ENCODE measurements at places on chromosomes 3 and 15.
A peak's percentile ranks its signal among the peaks of the same experiment; 100 is the strongest.

GRCh38 chr15:42493679-42494078, 1.8 kb upstream of the SNAP23 start:
- DNase-seq = no peak

- DNase-seq = no peak
Measured at GRCh38 chr3:36444909-36445308, 64.6 kb downstream of the STAC start.

DNA sequence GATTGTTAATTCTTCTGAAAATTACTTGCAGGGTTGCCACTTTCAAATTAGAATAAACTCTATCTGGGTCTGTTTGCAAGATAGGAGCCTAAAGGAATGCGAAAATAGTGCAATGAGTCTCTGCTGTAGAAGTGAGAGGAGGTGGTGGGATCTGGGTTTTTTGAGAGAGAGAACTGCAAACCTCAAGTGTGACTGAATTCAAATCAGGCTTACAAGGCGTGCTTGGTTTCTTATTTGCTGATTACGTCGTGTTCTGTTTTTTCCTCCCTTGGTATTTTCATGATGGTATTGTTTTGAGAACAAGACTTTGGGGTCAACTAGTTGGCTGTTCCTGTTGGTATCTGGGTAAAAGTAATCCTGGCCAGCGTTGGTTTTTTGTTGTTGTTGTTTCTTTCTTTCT, 490.9 kb upstream of the CFAP20DC start:
- DNase-seq = no peak

- DNase-seq = peak; percentile 65
Measured at GRCh38 chr3:155323063-155323666, 29.7 kb upstream of the STRIT1 start.

- no peak for DNase-seq
Measured at GRCh38 chr3:62135741-62136140, 237.6 kb downstream of the FEZF2 start.

DNA sequence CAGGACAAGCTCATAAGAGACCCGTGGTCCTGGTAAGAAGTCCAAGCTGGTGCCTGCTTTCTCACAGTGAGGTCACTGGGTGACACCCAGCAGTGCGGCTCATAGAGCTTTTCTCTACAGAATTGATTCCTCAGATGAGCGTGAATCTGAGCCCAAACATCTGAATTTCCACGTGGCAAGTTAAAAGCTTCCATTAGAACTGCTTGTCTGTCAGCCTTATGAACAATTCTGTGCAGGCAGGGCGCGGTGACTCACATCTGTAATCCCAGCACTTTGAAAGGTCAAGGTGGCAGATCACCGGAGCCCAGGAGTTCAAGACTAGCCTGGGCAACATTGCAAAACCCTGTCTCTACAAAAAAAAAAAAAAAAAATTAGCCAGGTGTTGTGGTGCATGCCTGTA, 113.1 kb upstream of the ABHD17C start:
- DNase-seq = no peak

- no peak for DNase-seq
Measured at GRCh38 chr3:197737749-197738462, 1.2 kb upstream of the RUBCN start.

GRCh38 chr3:189975391-189975990, 145.2 kb downstream of the P3H2 start:
- no peak for DNase-seq

- no peak for DNase-seq
Measured at GRCh38 chr3:65605876-65606432, 432.8 kb downstream of the MAGI1 start.

DNA sequence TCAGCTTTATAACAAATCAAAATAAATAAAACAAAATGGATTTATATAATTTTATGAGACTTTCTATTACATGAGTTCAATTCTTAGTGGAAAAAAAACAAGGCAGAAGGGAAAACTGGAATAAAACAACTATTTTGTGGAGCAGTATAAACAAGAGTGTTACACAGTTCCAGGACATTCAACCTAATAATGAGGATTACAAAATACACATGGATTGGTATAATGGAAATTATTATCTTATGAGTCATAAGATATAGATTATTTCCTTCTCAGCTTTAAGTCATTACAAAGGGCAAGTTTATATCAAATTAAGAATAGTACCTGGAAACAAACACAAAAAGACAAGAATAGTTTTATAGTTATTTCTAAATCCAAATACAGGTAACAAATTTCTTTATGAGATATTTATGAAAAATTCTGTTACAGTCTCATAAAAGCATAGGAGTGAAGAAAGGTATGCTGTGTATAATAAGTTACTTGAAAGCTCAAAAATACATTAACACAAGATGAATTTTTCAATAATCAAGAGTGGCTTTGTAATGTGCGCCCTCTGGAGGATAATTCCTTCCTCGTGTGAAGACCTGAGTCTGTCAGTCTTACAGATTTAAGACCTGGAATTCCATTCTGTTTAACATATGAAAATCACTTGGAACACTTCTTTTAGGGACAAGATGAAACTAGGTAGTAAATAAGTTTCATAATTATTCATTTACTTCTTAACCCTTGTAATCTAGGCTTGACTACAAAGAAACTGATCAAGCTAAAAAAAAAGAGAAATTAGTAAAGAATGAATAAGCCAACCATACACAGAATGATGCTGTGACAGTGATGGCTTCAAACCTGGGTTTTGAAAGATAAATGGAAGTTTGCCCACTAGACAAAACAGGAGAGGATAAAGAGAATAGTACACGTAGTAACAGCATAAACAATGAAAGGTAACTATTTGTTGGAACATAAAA, 9.5 kb downstream of the COPS2 start:
- peak; percentile 11 for DNase-seq

DNA sequence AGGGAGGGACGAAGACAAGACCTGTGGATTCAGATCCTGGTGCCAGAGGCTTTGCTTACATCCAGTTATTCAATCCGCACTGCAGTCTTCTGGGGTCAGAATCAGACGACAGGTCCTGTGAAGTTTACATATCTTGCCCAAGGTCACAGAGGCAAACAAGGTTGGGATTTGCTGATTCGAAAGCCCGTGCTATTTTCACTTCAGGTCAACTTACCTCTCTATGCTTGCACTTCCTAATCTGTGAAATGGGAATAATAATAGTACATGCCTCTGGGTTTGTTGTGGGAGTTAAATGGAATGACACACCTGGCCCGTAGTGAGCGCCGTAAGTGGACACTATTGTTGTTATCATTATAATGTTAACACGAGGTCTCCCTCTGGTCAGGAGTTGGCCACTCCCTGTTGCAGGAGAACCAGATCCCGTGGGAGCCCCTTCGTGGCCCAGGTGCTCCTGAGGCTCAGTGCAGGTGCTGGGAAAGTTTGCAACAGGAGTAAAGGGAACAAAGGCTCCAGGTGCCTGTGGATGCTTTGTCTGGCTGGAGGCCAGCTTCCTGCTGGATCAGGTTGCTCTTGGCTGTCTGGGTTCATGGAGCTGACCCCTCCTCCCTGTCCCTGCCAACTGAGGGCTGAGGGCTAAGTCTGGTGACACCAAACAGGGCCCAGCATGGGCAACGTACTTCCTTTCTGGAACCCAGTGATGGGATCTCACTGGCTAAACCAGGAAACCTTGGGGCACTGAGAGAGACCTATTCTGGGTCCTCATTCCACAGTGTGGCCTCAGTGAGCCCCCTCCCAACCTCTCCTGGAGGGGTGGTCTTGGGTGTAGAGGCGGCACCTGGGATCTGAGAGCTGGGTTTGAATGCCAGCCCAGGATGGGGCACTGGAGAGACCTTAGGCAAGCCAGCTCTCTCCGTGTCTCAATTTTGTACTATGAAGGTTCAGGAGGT, 40.1 kb upstream of the SEMA4B start:
- no peak for DNase-seq

DNA sequence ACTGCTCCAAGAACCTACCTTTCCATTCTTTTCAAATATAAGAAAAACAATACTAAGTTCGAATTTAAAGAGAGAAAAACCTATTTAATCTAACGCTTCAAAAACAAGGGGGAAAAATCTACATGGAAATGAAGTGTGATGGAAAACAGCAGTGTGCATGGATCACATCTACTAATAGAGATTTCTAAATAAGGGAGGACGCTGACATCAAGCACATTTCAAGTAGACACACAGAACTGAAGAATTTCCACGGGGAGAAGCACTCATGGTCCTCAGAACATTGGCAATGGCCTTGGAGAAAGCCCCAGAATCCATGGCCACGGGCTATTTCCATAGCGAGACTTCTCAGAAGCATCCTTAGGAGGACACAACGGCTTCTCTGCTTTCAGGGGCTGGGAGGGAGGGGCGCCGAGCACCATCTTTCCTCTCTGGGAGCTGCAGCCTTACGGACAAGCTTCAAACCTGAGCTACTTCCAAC, 1.0 kb downstream of the TASOR start:
- DNase-seq = no peak

- no peak for DNase-seq
Measured at GRCh38 chr15:76517910-76518309, 181.3 kb downstream of the ISL2 start.

GRCh38 chr15:52016316-52016715, 2.7 kb upstream of the MAPK6 start:
- DNase-seq = no peak

DNA sequence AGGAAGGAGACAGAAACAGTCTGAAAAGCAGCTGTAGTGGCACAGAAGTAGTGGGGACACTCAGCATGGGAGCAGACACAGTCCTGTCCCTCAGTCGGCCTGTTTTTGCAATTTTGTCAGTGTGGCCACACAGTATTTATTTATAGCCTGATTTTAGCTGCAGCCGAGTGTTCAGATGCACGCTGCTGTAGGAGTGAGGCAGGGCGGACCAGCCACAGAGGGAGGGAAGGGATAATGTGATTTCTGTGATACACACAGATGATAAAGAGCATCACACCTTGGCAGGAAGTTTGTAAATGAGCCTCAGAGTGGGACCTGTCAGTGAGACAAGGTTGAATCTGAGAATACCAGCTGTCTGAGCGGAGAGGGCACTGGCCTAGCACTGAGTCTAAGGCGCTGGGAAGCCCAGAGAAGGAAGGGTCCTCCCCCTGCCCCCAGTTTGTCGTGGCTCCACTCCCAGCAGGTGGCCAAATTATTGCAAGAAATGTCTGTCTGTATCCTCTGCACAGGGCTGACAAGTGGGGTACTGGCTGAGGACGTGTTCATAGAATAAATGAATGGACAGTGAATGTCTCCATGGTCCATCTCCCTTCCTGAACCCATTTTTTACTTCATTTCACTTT, 3.8 kb downstream of the PSTPIP1 start:
- DNase-seq = no peak

- DNase-seq = no peak
Measured at GRCh38 chr15:59688423-59688781, 718 bp downstream of the BNIP2 start.

DNA sequence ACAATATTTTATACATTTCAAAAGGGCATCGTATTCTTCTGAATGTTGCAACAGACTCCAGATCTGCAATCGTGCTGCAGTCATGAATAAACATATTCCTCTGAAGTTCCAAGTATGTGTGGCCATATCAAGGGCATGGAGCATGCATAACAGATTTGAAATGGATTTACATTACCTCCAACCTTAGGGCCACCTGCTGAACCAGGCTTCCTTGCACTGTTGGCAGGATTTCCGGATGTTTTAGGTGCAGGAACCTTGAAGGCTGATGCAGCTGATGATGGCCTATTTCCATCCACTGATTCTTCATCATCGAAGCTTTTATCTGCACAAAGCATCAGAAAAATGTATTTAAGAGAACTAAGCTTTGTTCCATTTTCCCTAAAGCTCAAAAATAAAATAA, 73.5 kb downstream of the CLASP2 start:
- DNase-seq = no peak

- no peak for DNase-seq
Measured at GRCh38 chr15:50907601-50908208, 778 bp upstream of the AP4E1 start.

DNA sequence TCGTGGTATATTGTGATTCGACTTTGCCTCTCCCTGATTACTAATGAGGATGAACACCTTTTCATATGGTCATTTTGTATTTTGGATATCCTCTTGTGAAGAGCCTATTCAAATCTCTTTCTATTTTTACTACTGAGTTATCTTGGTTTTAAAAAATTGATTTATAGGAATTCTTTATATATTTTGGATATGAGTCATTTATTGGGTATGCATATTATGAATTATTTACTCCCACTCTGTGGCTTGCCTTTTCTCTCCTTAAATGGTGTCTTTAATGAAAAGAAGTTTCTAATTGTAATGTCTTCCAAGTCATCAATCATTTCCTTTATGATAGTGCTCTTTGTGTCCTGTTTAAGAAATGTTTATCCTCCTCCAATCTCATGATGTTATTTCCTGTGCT, 191.5 kb upstream of the DPH6 start:
- DNase-seq = no peak

DNA sequence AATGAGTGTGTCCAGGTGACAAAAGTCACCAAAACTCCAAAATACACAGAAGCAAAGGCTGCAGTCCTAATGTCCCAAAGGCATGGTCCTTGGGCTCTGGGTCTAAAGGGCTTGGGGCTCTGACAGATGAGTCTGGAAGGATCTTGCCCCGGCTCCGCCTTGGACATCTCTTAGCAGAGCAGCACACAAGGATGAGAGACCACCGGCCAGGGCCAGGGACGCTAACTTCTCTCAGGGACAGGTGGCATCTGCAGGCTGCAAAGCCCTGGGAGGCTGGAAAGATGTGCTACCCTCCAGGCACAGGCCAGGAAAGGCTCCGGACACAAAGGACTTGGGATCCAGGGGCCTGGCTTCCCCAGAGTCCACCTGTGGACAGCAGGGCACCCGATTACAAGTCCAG, 14.1 kb upstream of the SHISA5 start:
- DNase-seq = no peak

GRCh38 chr3:61637088-61638051, 76.0 kb downstream of the PTPRG start:
- no peak for DNase-seq

- DNase-seq = peak; percentile 69
Measured at GRCh38 chr15:62569460-62570404, 404.6 kb upstream of the C2CD4B start.

GRCh38 chr3:156161172-156161571, 40.8 kb downstream of the KCNAB1 start:
- DNase-seq = peak; percentile 29

- DNase-seq = no peak
Measured at GRCh38 chr15:61099020-61099810, 129.9 kb downstream of the RORA start.

DNA sequence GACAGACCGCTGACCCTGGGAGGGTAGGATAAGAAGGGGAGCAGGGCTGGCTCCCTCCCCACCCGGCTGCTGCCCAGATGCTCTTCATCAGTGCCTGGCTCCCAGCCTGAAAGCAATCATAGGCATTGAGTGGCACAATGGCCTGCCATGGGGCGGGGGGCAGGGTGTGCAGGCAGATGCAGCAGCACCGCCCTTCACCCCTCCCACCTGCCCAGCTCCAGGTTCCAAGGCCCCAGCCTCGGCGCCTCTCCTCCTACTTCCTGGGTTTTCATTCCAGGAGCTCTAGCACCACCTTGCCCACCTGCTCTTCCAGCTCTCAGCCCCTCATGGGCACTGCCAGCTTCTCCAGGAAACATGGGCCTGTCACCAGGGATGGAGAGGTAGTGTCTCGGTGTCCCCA, 101.7 kb downstream of the MEGF11 start:
- DNase-seq = peak; percentile 86

- DNase-seq = no peak
Measured at GRCh38 chr3:148759430-148759829, 61.7 kb downstream of the AGTR1 start.
